CD4-positive, alpha-beta T cell treated with Interferon alpha-2 for 1 hour (primary cell): ENCODE measurements at places on chromosomes 13 and 19.

- peak; percentile 73 for DNase-seq
These were observed 64.0 kb downstream of the SERP2 start for GRCh38 chr13:44437356-44438233.

DNA sequence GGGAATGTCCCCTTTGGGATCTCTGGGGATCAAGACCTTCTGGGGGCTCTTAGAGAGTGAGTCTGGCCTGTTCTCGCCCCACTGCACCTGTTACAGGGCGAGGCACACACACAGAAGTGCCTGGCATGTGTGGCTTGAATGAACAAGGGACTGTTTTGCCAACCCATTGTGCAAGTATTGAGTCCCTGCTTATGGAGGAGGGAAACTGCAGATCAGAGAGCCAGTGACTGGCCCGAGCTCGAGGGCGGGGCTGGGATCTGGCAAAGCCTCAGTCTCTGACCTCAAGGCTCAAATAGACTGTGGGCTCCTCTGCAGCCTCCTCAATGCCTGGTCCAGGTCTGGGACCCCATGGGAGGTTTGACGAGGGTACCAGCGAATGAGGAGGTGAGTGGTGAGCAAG lies 5.5 kb downstream of the RAVER1 start:
- DNase-seq, result no peak

- no peak for DNase-seq
These were observed 20.6 kb downstream of the KLF5 start for GRCh38 chr13:73079359-73079758.

- no peak for DNase-seq
These were observed 17.1 kb upstream of the CLC start for GRCh38 chr19:39754971-39755370.

DNA sequence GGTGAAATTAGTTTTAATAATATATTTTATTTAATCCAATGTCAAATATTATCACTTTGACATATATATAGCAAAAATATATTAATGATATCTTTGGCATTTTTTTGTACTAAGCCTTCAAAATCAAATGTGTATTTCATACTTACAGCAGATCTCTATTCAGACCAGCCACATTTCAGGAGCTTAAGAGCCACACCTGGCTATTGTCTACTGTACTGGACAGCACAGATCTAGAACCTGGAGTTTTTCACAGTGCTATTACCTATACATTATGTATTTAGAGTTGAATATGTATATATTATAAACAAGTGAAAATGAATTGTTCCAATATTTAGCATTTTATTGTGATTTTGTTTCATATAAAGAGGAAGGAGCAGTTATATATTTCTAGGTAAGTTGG lies 486.3 kb downstream of the DIAPH3 start:
- no peak for DNase-seq

- DNase-seq, result no peak
These were observed 3.9 kb upstream of the NCCRP1 start for GRCh38 chr19:39192846-39193245.

DNA sequence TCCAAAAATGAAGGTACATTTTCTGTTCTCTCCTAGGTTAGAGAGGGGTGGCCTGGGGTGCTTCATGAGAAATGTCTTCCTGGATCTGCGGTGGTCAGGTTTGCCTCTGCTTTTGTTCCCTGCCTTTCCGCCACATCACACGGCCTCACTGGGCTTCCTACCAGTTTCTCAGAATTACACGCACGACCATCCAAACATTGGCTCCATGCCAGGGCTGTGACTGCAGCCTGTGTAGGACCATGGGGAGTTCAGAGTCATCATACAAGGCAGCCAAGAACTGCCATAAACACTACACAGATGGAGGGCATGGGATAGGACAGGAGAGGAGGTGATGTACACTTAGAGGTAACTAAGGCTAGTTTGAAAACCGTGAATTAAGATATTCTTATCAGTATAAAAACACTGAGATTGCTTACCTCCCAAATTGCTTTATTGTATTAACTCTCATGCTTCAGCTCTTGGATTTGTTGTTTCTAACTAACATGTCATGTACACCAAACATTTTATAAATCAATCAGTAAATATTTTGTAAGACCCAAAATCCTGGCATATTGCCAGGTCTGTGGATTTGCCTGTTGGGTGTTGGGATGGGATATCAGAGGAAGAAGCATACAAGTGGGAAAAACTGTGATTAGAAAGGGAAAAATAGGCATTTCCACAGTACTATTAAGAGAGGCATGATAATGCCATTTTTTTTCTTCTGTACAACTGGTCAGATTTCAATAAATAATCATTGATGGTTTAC lies 45.2 kb downstream of the CDADC1 start:
- DNase-seq, result peak; percentile 26

GRCh38 chr13:62643007-62643483 lies 1227.4 kb upstream of the PCDH20 start:
- no peak for DNase-seq

GRCh38 chr19:42198676-42199439 lies 18.6 kb downstream of the DEDD2 start:
- peak; percentile 87 for DNase-seq

DNA sequence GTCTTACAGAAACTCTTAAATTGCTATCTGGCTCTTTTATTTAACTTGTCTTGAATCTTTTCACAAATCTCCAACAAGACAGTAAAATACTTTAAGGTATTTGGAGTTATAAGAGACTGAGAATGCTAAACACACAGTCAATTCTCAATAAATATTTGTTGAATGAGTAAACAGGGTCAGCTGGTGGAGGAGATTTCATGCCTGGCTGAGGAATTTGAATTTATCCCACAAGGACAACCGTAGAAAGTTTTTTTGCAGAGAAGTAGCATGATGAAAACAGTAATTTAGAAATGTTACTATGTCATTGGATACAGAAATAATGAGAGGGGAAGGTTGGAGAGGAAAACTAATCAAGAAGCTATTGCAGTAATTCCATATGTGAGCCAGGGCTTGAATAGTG lies 1223.7 kb downstream of the PCDH17 start:
- no peak for DNase-seq

- no peak for DNase-seq
These were observed 264.5 kb downstream of the KCTD12 start for GRCh38 chr13:76621705-76622104.

GRCh38 chr19:49421039-49421877 lies 2.0 kb downstream of the PTH2 start:
- peak; percentile 28 for DNase-seq

DNA sequence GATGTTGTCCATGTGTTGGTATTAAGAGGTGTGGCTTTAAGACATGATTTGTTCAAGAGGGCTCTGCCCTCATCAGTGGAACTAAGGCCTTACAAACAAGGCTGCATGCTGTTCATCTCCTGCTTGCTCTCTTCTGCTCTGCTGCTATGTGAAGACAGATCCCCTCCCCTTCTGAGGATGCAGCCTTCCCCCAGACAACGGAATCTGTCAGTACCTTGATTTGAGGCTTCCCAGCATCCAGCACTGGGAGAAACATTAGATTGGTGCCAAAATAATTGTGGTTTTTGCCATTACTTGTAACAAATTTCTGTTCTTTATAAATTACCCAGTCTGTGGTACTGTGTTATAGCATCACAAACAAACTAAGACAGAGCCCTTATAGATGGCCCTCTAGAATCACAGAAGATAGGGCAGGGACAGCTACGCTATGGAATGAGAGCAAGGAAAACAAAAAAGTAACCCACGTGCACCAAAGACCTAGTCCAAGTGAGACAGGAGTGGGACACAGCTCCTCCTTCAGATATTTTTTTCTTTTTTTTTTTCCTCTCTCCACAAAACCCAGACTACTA lies 151.5 kb upstream of the RXFP2 start:
- no peak for DNase-seq

- DNase-seq, result peak; percentile 10
These were observed 3.7 kb upstream of the LYPD3 start for GRCh38 chr19:43469160-43469480.

DNA sequence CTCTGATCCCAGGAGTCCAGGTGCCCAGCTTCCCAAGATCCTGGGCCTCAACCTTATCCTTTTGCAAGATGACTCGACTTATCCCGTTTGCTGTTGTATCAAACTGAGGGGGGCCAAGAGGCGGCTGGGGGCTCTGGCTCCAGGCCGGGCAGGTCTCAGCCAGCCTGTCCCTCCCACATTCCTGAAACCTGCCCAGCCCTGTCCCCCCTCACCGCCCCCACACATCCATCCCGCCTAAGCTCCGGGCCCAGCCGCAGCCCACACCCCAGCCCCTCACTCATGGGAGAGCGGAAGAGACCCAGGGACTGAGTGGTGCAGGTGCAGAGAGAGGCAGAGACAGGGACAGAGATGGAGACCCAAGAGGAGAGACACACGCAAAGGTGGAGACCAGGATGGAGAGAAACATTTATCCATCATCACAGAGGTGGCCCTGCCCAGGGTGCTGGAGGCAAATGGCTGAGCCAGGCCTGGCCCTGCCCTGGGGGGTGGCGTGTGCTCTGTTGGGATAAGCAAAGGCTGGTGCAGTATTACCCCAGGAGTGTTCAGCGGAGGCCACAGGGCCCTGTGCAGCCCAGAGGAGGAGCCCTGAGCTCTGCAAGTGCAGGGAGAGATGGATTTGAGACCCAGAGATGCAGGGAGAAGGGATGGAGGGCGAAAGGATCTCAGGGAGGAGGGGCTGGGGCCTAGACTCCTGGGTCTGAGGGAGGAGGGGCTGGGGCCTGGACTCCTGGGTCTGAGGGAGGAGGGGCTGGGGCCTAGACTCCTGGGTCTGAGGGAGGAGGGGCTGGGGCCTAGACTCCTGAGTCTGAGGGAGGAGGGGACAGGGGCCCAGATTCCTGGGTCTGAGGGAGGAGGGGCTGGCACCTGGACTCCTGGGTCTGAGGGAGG lies 1.6 kb downstream of the BCAM start:
- DNase-seq, result no peak

DNA sequence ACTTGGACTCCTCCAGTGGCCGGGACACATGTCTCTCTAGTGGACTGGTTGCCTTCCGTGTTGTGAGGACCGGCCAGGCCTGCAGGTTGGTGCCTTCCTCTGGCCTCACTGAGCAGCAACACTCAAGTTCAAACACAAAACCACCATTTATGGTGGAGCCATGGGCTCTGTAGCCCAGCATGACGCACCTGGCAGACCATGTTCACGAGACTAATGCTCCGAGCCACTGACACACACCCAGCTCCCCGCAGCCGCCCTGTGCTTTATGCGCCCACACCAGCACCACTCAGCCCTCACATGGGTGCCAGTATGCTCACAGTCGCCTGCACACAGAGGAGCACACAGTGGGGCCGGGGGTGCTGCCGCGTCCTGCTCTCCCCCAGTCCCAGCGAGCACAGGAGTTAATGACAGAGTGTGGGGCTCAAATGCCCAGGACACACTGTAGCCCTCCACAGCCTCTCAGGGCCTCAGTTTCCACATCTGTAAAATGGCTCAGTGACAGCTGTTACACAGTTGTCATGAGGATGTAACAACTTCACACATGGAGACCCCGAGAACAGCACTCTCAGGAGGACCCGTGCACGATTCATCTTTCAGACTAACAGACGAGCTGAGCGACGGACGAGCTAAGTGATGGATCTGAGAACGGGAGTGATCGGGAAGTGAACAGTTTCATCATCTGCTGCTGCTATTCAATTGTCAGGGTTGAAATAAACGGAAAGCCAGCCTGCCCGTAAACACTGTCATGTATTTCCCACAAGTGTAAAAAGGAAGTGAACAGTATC lies 7.8 kb downstream of the GAS6 start:
- no peak for DNase-seq

GRCh38 chr13:43274881-43275280 lies 251.5 kb downstream of the DNAJC15 start:
- DNase-seq, result no peak

DNA sequence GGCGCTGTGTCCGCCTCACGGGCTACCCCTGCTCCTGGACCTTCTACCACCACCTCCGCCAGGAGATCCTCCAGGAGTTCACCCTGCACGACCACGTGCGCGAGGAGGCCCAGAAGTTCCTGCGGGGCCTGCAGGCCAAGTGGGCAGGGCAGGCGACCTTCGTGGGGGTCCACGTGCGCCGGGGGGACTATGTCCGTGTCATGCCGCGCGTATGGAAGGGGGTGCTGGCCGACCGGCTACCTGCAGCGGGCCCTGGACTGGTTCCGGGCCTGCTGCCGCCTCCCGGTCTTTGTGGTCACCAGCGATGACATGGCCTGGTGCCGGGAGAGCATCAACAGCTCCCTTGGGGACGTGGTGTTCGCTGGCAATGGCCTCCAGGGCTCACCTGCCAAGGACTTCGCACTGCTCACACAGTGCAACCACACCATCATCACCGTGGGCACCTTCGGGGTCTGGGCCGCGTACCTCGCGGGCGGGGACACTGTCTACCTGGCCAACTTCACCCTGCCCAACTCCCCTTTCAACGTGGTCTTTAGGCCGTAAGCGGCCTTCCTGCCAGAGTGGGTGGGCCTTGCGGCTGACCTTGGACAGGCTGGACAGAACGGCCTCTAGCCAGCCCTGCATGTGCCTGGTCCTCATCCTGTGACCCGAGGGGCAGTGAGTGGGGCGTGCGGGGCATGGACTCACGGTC lies 7.8 kb upstream of the NTN5 start:
- DNase-seq, result no peak

DNA sequence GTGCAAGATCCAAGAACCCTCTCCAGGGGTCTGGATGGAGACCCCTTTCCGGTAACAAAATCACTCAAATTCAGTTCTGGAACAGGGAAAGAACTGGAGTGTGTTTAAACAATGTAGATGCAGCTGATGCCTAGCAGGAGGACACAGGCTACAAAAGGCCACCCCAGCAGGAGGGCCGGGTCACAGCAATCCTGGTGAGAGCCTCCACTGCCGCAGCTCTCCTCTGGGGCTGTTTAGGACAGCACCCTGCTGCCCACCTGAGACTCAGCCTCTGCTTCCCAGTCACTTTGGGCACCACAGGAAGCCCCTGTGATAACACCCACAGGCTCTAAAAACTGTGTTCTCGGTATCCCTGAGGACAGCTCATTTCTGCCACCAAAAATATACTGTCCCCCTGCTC lies 318.7 kb upstream of the NBEA start:
- DNase-seq, result no peak

DNA sequence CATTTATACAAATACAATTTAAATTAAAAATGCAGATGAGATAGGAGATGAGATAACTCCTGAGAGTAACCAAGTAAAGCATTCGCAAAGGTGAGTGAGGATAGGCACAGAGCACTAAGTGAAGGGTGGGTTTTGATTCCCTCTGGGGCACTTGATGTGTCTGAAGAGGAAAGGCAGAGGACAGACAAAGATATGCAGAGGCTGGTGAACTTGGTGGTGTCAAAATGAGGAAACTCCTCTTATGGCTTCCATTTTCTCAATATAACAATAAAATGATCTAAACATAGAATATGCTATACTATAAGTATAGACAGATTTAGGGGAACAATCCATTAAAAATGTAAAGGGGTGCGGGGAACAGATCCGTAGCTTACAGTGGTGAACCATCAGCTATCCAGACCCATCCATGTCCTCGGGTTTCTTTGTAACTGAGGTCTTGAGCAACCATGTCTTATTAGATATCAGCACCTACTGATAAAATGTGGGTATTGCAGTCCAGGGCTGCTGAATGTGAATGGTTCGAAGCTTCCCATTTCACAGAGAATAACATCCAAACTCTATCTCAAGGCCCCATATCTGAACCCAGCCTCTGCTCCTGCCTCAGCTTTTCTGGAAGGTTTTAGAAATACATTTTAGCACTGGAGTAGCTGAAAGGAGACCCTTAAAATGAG lies 73.9 kb upstream of the SLC10A2 start:
- DNase-seq, result no peak
